ENCODE measurements at places on chromosomes 11 and 22.

- peaks cover 23% of the 10 kb centered on the region for H3K4me1 ChIP-seq
- no peak for DNase-seq
- H3K27ac ChIP-seq: no peak overlapping the region
Measured at GRCh38 chr11:131612533-131612932, 242.1 kb downstream of the NTM start.

GRCh38 chr11:75453916-75454655 lies 21.1 kb upstream of the KLHL35 start:
- peaks cover 24% of the 10 kb centered on the region for H3K27me3 ChIP-seq
- no peaks in the 10 kb centered on the region for H3K36me3 ChIP-seq
- no peak overlapping the region for H3K27ac ChIP-seq

DNA sequence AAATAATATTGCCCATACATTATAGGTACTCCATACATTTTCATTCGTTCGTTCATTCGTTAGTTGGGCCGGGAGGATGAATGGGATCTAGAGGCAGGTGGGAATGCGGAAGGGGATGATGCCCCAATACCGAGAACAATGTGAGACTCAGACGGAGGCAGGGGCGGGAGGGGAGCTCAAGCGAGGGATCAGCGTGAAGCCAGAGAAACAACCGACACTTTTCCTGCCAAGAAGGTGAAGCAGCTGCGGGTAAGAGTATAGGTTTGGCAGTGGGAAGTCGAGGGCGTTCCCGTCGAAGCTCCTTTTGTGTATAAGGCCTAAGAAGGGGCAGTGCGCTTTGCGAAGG lies 1.1 kb upstream of the ARHGEF17 start:
- peaks cover 13% of the 10 kb centered on the region for H3K36me3 ChIP-seq
- no peak for DNase-seq
- H3K27ac ChIP-seq: peak overlapping the region; percentile 84
- H3K4me3 ChIP-seq: peak overlapping the region; percentile 86
- peaks cover 48% of the 10 kb centered on the region for H3K4me1 ChIP-seq
- H3K27me3 ChIP-seq: no peaks in the 10 kb centered on the region

- peak overlapping the region; percentile 99 for H3K27ac ChIP-seq
- no peaks in the 10 kb centered on the region for H3K27me3 ChIP-seq
- peak; percentile 5 for DNase-seq
- H3K36me3 ChIP-seq: peaks cover 46% of the 10 kb centered on the region
- H3K4me3 ChIP-seq: peak overlapping the region; percentile 100
Measured at GRCh38 chr11:34915136-34916014, 804 bp downstream of the APIP start.

- no peaks in the 10 kb centered on the region for H3K36me3 ChIP-seq
- no peak overlapping the region for H3K27ac ChIP-seq
- H3K27me3 ChIP-seq: peaks cover 3% of the 10 kb centered on the region
- no peak overlapping the region for H3K4me3 ChIP-seq
- DNase-seq: no peak
- peaks cover 7% of the 10 kb centered on the region for H3K4me1 ChIP-seq
Measured at GRCh38 chr22:38601221-38601764, 31.3 kb upstream of the DMC1 start.

GRCh38 chr11:109783840-109784239 lies 309.4 kb upstream of the ZC3H12C start:
- H3K27me3 ChIP-seq: no peaks in the 10 kb centered on the region
- H3K27ac ChIP-seq: no peak overlapping the region
- H3K4me1 ChIP-seq: no peaks in the 10 kb centered on the region
- no peaks in the 10 kb centered on the region for H3K36me3 ChIP-seq
- no peak for DNase-seq
- no peak overlapping the region for H3K4me3 ChIP-seq

DNA sequence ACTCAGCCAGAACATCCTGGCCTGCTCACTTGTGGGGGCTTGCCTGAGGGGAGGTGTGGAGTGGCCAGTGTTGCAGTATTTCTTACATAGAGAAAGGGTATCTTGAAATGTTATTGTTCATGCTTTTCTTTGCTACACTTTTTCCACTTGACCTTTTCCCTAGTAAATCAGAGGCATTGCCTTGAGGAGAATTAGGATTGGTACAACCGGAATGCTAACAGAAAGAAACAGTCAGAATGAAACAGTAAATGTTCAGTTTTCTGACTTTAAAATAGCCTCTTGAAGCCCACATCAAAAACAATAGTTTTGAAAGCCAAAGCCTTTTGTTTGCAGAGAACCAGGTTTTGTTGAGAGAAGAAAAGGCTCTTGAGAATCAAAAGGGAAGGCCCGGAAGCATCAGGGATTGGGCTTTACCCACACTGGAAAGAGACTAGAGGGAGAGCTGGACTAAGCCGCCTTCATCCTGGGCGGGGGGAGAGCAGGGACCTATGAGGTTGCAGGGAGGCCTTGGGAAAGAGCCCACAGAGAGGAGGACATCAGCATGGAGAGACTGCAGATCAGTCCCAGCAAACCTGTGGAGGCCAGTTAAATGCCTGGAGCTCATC lies 12.4 kb downstream of the ADM start:
- H3K4me3 ChIP-seq: no peak overlapping the region
- peaks cover 30% of the 10 kb centered on the region for H3K4me1 ChIP-seq
- DNase-seq: no peak
- H3K36me3 ChIP-seq: no peaks in the 10 kb centered on the region

- H3K4me3 ChIP-seq: no peak overlapping the region
- H3K36me3 ChIP-seq: no peaks in the 10 kb centered on the region
- DNase-seq: no peak
- peaks cover 34% of the 10 kb centered on the region for H3K27me3 ChIP-seq
Measured at GRCh38 chr11:61061081-61061826, 41.0 kb upstream of the CD5 start.

DNA sequence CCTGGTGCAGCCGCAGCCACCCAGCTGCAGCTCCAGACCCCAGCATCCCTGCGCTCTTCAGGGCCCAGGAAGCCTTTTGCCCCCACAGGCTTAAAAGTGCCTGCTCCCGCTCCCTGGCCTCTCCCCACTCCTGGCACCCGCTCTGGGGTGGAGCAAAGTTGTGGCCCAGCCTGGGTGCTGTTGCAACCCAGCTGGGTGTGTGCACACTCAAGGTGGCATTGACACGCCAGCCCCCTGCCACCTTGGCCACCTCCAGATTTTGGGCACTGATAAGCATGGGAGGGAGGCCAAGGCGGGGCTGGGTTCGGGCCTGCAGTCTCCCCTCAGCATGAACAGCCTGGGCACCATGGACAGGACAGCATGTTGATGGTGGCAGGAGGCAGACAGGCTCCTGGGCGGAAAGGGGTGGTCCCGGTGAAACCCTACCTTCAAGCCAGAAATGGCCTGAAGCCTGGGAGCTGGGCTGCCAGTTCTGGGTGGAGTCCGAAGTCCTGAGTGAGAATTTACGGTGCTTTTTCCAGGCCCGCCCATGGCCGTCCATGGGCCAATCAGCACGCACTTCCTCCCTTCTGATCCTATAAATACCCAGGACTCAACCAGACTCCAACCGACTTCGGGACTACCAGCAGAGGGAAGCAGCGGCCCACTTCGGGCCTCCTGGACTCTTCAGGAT lies 23.6 kb upstream of the RNASEH2C start:
- no peak overlapping the region for H3K4me3 ChIP-seq
- H3K27ac ChIP-seq: no peak overlapping the region
- H3K4me1 ChIP-seq: no peaks in the 10 kb centered on the region
- peaks cover 25% of the 10 kb centered on the region for H3K27me3 ChIP-seq
- no peak for DNase-seq

DNA sequence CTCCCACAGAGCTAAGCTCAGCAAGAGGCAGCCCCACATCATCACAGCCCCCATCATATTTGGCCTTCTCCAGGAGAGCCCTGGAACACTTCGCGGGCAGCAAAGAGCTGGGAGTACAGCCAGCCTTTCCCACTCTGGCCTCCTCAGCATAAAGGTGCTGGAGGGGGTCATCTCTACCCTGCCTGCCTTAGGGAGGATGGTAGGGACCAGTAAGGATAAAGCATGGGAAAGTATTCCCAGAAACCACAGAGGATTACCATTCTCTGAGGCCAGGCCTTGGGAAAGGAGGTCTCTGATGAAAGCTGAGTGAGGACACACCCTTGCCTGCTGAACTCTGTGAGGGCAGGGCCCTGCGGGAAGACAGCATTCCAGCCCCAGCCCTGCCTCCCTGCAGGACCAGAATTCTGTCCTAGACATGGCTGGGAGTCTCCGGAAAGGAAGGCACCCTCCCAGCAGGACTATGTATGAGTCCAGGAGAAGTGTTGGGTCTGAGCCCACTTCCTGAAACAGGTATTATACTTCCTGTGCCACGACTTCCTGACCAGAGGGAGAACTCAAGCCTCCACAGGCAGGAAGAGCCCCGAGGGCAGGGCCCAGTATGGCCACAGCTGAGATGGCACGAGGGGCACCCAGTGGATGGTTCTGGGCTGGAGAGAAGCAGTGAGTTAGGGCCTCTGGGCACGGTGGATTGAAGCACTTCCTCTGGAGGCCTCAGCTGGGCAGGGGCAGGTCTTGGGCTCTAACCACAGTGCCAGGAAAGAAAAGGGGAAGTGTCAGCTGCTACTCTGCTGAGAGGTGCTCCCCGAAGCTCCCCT lies 12.9 kb upstream of the CASTOR1 start:
- peaks cover 46% of the 10 kb centered on the region for H3K4me1 ChIP-seq
- H3K4me3 ChIP-seq: no peak overlapping the region
- H3K27me3 ChIP-seq: peaks cover 1% of the 10 kb centered on the region
- DNase-seq: peak; percentile 39
- H3K27ac ChIP-seq: peak overlapping the region; percentile 69

GRCh38 chr11:27355575-27356104 lies 7.4 kb downstream of the CCDC34 start:
- H3K4me3 ChIP-seq: no peak overlapping the region
- H3K27me3 ChIP-seq: no peaks in the 10 kb centered on the region
- DNase-seq: no peak
- no peak overlapping the region for H3K27ac ChIP-seq
- H3K4me1 ChIP-seq: peaks cover 11% of the 10 kb centered on the region
- no peaks in the 10 kb centered on the region for H3K36me3 ChIP-seq

- H3K27me3 ChIP-seq: peaks cover 2% of the 10 kb centered on the region
- H3K36me3 ChIP-seq: no peaks in the 10 kb centered on the region
- no peak overlapping the region for H3K4me3 ChIP-seq
Measured at GRCh38 chr11:63910675-63911074, 6.3 kb downstream of the RCOR2 start.

DNA sequence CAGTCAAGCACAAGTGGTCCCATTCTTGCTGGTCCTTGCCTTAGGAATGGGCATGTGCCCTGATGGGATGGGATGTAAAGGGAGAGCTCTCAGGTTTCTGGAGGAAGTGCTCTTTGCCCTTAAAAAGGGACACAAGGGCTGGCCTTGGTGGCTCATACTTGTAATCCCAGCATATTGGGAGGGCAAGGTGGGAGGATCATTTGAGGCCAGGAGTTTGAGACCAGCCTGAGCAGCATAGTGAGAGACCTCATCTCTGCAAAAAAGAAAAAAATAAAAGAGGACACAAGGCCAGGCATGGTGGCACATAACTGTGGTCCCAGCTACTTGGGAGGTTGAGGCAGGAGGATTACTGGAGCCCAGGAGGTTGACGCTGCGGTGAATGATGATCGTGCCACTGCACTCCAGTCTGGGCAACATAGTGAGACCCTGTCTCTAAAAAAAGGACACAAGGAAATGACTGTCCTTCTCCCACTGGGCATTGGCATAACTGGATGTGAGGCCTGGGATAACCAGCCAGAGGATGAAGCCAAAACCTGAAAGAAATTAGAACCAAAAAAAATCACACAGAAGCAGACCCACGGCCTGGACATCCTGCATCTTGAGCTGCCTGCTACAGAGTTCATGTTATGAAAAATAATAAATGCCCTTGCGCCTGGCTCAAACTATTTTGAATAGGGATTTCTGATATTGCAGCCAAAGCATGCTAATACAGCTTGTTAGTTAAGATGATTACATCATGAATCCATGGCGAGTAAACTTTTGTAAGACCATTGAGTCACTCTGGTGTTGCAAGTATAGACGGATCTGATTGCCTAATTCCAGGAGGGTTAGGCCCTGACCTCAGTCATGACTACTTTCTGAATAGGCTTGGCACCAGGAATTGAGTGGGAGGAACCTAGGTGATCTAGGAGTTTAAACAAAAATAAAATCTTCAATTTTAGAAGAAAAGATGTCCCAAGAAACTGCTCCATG lies 12.9 kb upstream of the CRKL start:
- H3K4me1 ChIP-seq: peaks cover 26% of the 10 kb centered on the region
- peak overlapping the region; percentile 89 for H3K27ac ChIP-seq
- no peaks in the 10 kb centered on the region for H3K36me3 ChIP-seq
- peak overlapping the region; percentile 47 for H3K4me3 ChIP-seq
- H3K27me3 ChIP-seq: no peaks in the 10 kb centered on the region

- H3K4me3 ChIP-seq: no peak overlapping the region
- no peak for DNase-seq
- H3K27me3 ChIP-seq: no peaks in the 10 kb centered on the region
- no peak overlapping the region for H3K27ac ChIP-seq
Measured at GRCh38 chr11:92531065-92531739, 306.6 kb downstream of the FAT3 start.

GRCh38 chr11:76625472-76626186 lies 44.9 kb downstream of the LRRC32 start:
- no peak overlapping the region for H3K27ac ChIP-seq
- H3K36me3 ChIP-seq: peaks cover 10% of the 10 kb centered on the region
- H3K27me3 ChIP-seq: peaks cover 6% of the 10 kb centered on the region
- H3K4me1 ChIP-seq: peaks cover 43% of the 10 kb centered on the region
- DNase-seq: no peak

GRCh38 chr11:11667056-11667455 lies 45.3 kb upstream of the GALNT18 start:
- H3K4me1 ChIP-seq: 0 out of 2 replicates have a peak, but pooled peaks cover 7% of the 10 kb centered on the region
- H3K27me3 ChIP-seq: peaks cover 43% of the 10 kb centered on the region
- H3K4me3 ChIP-seq: no peak overlapping the region
- H3K27ac ChIP-seq: no peak overlapping the region

DNA sequence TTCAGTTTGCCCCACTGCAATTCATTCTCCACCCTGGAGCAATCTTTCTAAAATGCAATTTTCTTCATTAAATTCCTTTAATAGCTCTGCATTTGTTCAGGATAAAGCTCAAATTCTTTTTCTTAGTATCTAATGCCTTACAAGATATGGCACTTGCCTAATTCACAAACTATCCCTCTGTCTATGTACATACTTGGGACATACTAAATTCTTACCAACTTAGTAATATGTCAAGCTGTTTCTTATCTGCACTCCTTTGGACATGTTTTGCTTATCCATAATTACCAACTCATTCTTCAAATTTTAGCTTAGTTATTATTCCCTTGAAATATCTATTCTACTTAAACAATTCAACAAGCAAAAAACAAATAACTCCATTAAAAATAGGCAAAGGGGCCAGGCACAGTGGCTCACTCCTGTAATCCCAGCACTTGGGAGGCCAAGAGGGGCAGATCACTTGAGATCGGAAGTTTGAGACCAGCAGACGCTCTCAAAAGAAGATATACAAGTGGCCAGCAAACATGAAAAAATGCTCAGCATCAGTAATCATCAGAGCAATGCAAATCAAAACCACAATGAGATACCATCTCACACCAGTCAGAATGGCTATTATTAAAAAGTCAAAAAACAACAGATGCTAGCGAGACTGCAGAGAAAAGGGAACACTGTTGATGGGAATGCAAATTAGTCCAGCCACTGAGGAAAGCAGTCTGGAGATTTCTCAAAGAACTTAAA lies 96.9 kb downstream of the FAM76B start:
- no peaks in the 10 kb centered on the region for H3K36me3 ChIP-seq
- H3K27ac ChIP-seq: no peak overlapping the region
- H3K4me3 ChIP-seq: no peak overlapping the region
